IPS DF 19.7 (cell line): ENCODE measurements at places on chromosomes 4 and X.

DNA sequence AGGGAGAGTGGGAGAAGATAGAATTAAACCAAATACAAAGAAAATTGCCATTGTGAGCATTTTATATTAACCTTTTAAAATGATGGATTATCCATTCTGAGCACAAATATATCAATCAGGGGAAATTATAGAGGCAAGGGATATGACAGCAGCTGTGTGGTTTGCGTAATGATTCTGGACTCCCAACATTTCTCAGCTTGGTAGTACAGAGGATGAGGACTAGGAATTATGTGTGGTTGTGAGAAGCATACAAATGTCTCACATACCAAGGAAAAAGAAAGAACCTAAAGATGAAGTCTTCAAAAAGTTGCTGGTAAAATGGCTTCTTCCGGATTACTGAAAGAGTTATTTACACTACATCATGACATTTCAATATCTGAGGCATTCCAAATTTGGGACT, 674.6 kb upstream of the NR3C2 start:
- no peak for DNase-seq

DNA sequence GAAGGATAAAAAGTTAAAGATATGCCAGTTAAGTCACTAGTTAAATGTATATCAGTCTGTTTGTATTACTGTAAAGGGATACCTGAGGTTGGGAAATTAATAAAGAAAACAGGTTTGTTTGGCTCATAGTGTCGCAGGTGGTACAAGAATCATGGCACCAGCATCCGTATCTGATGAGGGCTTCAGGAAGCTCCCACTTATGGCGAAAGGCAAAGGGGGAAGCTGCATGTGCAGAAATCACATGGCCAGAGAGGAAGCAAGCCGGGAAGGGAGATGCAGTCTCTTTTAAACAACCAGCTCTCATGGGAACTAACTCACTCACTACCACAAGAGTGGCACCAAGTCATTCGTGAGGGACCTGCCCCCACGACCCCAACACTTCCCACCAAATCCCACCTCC, 91.9 kb upstream of the SH3RF1 start:
- no peak for DNase-seq

DNA sequence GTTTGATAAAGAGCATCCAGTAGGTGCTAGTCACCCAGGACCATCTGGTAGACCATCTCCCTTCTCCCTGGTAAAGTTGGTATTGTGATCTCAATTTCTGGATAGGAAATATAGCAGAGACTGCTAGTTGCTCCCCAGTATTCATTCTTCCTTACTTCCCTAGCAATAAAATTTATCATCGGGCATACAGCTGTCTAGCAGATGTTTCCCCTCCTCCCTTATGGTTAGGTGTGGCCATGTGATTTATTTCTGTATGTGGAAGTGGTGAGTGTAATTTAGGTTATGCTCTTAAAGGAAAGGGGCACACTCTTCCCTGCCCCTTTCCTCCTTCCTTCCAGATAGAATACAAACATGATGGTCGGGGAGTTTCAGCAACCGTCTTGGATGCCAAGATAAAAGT, 12.3 kb upstream of the KCND1 start:
- no peak for DNase-seq

DNA sequence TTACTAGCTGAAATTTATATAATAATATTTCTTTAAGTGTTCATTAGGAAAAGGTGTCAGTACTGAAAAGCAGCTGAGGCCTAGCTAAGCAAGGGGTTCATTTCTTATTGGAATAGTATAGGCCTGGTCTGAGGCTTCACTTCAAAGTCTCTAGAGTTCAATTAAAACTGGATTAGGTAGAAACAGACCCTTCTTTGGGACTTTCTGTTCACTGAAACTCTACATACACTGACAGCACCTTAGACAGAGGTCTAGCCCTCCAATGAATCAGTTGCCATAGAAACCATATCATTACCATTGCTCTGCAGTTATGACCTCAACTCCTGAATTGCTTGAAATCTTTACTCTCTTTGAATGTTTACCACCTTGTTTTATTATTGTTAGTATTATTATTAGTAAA, 86.4 kb upstream of the MAB21L2 start:
- DNase-seq: no peak

- DNase-seq: no peak
These were observed 137.8 kb downstream of the SOWAHB start for GRCh38 chr4:76760193-76760592.

DNA sequence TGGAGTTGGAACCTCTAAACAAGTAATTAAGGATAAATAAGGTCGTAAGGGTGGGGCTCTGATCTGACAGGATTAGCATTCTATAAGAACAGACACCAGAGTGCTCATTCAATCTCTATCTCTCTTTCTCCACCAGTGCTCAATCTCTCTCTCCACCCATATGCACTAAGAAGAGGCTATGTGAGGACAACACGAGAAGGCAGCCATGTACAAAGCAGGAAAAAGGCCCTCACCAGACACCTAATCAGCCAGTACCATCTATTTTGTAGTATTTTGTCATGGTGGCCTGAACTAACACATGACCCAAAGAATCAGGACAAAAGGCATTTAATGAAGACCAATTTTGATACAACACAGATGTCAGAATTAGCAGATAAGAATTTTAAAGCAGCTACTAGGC, 16.8 kb downstream of the RFC1 start:
- DNase-seq: no peak

- no peak for DNase-seq
These were observed 197.4 kb downstream of the PTTG2 start for GRCh38 chr4:38157592-38157991.

DNA sequence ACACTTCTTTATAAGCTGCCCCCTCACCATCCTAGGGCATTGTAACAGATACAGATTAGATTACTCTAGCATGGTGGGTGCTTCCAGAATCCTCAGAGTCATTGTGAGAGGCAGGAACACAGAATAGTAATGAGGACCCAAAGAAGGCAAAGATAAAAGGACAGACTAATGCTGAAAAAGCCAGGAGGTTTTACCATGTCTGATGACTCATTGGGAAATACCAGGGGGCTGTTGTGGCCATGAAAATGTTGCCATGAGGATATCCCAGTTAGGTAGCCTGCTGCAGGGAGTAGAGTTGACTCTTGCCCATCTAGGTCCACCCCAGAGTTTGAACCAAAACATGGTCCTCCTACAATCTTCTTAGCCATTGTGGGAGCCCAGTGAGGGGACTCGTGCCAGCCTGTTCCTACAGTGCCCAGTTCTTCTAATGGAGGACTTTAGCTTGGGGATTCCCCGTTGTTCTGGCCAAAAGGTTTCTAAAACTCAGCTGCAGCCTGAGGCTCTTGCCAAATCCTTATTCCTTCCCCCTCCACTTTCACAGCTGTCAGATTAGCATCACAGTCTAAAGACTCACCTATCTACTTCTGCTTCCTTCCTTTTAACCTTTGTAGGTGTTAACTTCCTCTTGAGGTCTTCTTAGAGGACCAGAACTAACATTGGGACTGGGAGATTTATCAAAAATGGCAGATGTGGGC, 586.0 kb upstream of the AADAT start:
- no peak for DNase-seq

GRCh38 chr4:98612318-98613250, 45.8 kb downstream of the TSPAN5 start:
- no peak for DNase-seq

GRCh38 chrX:42776195-42776594, 1.8 kb downstream of the PPP1R2C start:
- no peak for DNase-seq

DNA sequence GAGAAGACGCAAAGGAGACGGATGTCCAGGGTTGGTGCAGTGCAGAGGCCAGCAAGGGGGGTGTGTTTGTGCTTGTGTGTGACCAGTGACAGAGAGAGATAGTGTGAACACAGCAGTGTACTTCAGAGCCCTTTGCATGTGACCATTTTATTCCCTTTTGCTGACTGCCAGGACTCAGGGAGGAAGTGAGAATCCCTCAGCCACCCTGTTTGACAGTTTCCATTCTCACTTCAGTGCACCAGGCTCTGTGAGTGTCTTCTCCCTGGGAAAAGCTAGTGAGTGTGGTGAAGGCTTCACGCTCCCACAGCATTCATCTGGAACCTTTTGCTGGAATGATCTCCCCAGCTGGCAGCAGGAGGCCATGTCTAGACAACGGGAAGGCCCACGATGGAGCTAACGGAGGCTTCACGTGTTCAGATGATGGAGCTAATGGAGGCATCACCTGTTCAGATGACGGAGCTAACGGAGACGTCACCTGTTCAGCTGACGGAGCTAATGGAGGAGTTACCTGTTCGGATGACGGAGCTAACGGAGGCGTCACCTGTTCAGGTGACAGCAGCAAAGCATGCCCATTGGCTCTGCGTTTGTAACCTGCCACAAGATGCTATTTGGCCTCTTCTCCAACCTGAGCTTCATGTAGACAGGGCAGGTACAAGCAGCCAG, 195.4 kb downstream of the AFAP1 start:
- DNase-seq: no peak

GRCh38 chrX:133926809-133927208, 58.6 kb downstream of the GPC3 start:
- DNase-seq: no peak

DNA sequence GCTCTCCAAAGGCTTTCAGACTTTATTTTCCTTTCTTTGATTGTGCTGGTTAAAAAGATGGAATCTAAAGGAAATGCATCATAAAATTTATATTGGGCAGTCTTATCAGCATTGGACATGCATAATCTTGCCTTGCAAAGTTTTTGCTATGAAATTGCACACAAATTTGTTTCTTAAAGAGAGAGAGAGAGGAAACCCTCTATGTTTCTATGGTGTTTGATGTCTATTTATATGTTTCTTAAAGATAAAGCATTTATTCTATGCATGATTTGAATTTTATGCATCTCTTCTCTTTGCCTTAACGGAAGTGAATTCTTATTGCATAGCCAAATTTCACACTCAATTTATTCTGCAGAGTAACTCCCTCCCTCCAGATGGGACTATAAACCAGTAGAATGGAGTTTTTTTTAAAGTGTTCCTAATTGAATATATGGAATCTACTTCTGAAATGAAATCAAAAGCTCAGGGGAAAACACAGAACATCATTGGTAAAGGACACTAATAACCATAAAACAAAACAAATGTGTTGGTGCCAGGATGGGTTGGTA, 83.5 kb upstream of the PPARGC1A start:
- no peak for DNase-seq

- no peak for DNase-seq
These were observed 598.7 kb upstream of the TECRL start for GRCh38 chr4:65007841-65008439.

DNA sequence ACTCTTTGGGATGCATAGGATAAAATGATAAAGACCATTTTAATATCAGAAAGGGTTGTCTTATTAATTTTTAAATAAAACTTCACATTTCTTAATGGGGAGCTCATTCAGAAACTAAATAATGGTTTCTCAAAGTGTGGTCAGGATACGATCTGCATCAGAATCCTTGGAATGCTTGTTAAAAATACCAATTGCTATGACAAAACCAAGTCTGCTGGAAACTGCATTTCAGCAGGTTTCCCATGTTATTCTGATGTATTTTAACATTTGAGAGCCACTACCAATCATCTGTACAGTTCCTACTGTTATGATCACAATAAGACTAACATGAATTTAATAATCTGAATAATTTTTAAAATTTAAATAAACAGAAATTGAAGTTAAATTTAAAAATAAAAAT, 115.1 kb downstream of the SOWAHB start:
- DNase-seq: no peak

GRCh38 chr4:52836678-52837077, 25.4 kb upstream of the RASL11B start:
- DNase-seq: no peak

- DNase-seq: no peak
These were observed 153.2 kb upstream of the RPL34 start for GRCh38 chr4:108466936-108467902.

DNA sequence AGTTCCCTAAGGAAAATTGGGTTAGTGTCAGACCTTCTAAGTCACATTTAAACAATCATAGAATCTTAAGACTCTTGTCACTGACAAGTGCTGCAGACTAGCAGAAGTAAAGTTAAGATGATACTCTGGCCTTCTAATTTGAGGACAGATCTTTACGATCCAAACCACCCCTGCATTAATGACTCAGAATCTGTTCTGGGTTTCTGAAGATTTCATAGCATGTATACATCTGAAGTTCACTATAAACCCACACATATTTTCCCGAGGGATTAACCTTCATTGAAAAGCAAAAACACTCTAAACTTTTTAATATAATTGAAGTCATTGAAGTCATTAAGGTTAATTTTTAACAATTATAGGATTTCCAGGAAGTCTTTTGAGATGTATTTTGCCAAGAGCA, 674.3 kb downstream of the IQCM start:
- DNase-seq: no peak

- no peak for DNase-seq
These were observed 205.9 kb downstream of the NDST4 start for GRCh38 chr4:114907568-114907967.

DNA sequence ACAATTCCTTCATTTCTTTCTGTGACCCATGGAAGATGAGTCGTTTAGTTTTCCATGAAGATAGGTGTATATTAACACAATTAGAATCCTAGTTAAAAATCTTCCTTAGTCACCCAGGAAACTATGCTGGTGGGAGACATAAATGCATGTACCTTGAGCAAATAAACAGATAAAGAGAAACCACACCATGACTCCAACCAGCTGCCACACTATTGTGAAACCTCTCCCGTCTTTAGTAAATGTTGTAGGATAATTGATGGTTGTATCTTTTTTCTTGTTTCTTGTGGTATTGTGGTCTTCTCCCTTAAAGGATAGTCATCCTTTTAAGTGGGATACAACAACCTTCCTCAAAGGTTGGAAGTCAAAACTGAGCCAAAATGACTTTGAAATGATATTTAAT, 103.8 kb upstream of the LEF1 start:
- DNase-seq: no peak

DNA sequence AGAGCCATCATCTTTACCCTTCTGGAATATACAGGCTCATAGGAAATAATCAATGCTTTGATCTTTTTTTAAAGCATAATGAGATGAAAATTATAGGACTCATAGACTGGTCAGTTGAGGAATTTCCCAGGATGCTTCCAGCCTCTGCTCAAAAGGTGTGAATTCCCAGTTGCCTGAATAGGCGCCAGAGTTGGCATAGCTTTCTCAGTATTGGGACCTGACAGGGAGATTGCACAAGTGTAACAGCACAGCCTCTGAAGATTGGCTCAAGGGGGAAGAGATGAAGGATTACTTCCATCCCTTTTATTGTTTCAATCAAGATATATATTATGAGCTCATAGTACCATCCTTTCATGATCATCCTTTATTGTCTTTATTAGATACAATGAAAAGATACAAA, 17.9 kb downstream of the TET2 start:
- no peak for DNase-seq

- DNase-seq: no peak
These were observed 108.3 kb downstream of the CDS1 start for GRCh38 chr4:84691170-84691691.

- no peak for DNase-seq
These were observed 7.9 kb upstream of the MSANTD1 start for GRCh38 chr4:3240936-3241522.

DNA sequence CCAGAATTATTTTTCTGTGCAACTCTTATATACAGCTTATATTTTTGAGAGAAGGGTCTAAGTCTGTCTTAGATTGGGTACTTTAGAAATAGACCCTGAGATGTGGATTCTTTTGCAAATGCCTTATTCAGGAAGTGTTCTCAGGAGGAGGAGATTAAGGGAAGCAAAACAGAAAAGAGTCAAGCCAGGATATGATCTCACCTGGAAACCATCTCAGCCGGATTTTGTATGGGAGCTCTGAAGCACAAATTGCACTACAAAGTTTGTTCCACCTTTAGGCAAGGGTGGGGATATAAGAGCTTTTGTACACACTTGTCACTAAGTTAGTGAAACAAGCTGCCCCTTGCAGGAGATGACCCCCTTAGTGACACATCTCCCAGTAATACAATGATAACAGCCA, 121.2 kb upstream of the GRPR start:
- no peak for DNase-seq

GRCh38 chr4:189414021-189414420, 526.7 kb upstream of the FRG1 start:
- DNase-seq: no peak
